Fibroblast of the conjunctiva (primary cell): ENCODE measurements at places on chromosomes 6 and 20.

DNA sequence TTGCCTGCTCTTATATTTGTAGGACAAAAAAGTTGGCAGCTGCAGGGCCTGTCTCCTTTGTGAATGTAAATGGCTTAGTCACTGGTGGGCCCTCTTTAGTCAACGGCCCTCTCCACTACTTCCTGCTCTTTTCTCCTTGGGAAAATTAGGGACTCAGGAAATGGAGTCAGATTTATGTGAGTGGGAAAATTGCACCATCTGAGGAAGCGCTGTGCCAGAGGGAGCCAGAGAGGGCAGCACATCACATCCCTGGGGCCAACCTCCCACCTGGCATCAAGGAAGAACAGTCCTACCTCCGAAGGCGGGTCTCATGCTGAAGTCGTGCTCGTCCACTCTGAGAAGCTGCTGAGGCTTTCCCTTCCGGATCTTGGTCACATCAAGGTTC lies 15.6 kb downstream of the GABRR2 start:
- no peak for DNase-seq

DNA sequence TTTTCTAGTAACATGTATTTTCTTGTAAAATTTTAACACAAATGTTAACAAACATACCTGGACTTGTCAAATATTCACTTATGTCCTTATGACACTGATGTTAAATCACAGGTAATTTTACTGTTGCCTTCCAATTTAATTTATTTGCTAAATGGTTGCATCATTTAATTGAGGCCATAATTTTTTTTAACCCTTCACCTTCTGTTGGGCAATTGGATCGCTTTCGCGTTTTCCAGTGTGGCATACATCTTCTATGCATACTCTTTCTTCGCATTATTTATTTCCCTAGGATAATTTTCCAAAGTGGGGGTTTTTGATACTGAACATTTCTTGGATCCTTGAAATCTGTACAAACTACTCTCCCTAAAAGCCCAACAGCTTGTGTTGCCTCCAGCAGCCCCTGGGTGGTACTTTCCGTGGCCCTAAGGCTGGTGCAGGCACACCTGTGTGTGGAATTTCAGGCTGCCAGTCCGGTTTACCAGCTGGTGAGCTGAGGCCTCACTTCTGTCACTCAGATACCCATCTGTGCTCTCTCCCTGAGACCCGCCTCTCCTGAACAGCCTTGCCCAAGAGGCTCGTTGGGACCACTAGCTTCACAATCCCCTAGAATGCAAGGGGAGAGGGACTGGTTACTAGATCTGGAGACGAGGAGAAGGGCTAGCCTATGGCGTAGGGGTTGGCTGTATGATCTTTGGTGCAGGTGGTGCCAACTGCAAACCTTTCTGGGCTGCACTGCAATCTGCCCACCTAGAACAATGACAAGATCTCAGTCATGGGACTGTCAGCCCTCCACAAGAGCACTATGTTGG lies 11.2 kb upstream of the C20orf144 start:
- no peak for DNase-seq

DNA sequence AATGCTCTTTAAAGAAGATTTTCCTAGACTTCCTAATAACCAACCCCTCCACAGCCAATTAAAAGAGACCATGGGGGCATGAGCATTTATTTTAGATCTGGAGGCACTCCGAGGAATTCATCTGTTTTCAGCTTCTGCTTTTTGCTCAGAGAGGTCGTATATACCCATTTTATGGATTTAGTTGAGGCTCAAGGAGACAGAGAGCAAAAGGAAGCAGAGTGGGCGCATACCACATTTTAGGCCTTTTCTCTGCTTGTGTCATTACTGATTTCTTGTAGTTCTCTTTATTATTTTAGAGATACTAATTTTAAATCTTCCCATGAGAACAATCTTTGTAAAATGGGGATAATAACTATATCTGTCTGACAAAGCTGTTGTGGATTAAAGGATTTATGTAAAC lies 129.6 kb upstream of the IFNGR1 start:
- no peak for DNase-seq

DNA sequence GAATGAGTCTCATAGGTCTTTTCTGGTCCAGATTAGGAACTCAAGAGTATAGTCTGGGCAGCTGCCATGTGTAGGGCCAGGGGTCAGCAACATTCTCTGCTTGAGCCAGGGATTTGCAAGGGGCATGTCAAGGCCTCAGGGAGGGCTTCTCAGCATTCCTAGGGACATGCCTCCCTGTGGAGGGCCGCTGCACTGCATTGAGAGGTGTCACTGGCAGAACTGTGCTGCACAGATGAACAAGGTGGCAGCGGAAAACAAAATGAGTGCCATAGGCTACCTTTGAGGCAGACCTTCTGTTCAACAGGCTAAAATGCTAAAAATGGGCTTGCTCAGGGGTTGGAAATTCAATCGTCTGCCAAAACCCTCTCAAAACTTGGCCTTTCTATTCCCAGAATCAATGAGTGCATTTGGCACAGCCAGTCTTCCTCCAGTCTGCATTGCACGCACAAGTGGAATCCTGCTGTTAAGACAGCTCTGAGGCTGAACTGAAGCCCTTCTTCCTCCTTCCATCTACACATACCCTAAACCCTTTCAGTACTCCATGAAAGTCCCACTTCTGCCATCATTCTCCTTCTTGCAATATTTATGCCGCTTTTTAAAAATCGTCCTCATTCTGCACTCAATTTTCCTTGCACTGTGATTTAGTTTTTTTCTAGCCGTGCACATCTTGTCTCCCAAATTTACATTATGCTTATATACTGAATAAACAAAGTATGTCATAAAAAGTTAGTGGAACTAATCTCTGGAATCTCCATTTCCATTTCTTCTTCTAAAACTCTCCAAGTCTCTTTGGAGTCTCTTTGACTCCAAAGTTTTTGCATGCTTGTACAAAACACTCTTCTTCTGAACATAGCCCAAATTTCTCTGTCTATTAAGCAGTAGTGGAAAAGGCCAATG lies 51.7 kb downstream of the SLC26A8 start:
- DNase-seq, result no peak

DNA sequence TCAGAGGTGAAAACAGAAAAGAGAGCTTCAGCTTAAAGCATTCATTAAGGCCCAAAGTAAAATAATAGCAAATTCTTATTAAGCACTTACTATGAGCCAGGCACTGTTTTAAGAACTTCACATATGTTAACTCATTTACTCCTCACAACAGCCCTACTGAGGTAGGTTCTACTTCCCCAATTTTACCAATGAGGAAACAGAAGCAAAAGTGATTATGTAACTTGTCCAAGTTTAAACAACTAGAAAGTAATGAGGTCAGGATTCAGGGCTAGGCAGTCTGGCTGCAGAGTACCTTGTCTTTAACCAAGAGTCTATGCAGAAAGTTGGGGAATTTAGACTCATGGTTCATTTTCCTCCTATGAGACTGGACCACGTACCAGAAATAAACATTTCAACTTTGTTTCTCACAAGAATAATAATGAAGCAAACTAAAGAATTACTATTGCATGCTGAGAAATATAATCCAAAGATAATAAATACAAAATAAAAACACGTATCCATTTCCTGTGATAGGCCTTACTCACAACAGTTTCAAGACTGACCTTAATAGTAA lies 3.8 kb downstream of the COL21A1 start:
- no peak for DNase-seq

DNA sequence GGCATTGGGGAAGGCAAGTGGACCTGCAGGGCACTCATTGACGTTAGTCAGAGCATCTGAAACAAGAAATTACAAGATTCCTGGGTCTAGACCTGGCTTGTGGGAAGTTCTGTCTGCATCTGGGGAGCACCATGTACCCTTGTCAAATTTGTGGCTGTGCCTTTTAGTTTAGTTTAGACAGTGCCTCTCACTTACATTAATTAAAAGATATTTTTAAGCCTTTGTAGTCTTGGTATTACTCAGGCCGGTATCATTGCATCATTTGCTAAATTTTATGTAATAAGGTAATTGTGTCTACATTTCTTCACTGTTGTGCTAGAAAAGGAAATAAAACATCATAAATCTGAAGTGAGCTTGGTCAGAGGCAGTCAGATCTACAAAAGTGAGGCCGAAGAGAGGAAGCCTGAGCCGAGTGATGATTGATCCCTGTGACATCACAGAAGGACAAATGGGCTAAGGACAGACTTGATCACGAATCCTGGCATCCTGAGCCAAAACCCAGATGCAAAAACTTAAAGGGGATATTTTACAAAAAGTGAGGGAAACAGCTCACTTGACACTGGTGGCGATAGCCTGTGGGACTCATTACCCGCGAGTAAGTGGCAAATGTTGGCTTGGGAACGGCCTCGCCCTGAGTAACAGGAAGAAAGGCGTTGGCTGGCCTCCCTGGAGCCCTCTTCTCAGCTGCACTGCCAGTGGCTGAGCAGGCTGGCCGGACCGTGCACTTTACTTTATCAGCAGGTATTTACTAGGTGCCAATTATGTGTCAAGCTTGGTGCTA lies 106.5 kb downstream of the TCP11 start:
- no peak for DNase-seq

- DNase-seq, result no peak
These were observed 76.5 kb downstream of the TULP4 start for GRCh38 chr6:158388727-158389126.

DNA sequence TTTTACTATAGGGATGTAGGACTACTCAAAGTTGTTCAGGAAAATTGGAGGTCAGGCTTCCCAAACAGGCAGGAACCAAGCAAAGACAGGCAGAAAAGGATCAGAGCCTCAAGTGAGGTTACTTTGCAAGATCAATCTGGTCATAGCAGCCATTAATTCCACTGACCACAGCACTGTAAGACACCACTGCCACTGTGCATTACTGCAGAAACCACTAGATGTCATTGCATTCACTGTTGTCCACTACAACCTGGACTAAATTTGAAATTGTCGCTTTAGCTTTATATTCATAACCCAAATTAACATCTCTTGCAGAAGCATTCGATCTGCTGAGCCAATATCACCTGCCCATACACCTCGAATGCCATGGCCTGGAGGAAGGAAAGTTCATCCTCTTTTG lies 126.9 kb upstream of the UFL1 start:
- no peak for DNase-seq

- no peak for DNase-seq
These were observed 86.6 kb upstream of the SAMD5 start for GRCh38 chr6:147421903-147422302.

- DNase-seq, result no peak
These were observed 5.5 kb downstream of the ANKEF1 start for GRCh38 chr20:10040070-10040975.

DNA sequence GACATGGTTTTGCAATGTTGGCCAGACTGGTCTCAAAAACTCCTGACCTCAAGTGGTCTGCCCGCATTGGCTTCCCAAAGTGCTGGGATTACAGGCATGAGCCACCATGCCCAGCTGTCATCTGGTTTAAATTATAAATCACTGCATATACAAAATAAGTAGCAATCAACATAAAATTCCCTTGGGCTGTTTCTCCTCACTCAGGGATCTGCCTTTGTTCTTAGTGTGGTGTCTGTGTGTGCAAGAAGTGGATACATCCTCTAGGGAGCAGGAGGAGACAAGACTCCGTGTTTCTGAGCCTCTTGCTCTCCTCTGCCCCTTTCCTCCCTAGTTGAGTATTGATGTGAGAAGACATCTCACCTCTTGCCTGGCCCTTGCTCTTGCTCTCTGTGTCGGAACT lies 65.2 kb upstream of the ADGRF4 start:
- DNase-seq, result no peak

- DNase-seq, result no peak
These were observed 61.4 kb downstream of the WDR27 start for GRCh38 chr6:169640351-169640852.

- DNase-seq, result no peak
These were observed 91.7 kb downstream of the NCR2 start for GRCh38 chr6:41426888-41427641.

DNA sequence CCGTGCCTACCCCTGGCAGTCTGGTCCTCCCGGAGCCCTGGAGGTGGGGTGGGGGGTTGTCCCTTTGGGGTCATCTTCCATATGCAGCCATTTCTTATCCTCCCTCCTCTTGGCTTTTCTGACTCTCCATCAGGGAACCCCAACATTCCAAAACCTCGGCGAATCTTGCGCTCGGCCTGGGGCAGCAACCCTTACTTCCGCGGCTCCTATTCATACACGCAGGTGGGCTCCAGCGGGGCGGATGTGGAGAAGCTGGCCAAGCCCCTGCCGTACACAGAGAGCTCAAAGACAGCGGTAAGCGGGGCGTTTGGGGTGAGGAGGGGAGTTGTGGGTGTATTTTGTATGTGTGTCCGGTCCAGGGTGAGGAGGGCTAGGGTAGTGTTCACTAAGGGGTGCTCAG lies 168.0 kb upstream of the RNF24 start:
- DNase-seq, result no peak

- no peak for DNase-seq
These were observed 71.2 kb upstream of the PTPN1 start for GRCh38 chr20:50438986-50439407.

DNA sequence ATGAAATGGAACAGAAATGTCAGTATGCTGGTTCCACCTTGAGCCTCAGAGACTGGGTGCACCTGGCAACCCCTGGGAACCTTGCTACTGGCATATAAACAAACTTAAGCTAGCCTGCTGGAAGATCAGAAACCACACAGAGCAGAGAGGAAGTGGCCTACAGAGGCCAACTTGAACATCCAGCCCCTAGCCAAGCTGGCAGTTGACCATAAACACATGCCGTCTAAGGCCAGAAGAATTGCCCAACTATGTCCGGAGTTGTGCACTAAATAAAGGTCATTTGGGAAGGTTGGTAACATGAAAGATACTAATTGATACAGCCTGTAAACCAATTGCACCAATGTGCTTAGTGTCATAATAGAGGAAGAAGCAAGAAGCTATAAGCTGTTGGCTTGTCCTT lies 266.6 kb upstream of the BTBD3 start:
- no peak for DNase-seq

DNA sequence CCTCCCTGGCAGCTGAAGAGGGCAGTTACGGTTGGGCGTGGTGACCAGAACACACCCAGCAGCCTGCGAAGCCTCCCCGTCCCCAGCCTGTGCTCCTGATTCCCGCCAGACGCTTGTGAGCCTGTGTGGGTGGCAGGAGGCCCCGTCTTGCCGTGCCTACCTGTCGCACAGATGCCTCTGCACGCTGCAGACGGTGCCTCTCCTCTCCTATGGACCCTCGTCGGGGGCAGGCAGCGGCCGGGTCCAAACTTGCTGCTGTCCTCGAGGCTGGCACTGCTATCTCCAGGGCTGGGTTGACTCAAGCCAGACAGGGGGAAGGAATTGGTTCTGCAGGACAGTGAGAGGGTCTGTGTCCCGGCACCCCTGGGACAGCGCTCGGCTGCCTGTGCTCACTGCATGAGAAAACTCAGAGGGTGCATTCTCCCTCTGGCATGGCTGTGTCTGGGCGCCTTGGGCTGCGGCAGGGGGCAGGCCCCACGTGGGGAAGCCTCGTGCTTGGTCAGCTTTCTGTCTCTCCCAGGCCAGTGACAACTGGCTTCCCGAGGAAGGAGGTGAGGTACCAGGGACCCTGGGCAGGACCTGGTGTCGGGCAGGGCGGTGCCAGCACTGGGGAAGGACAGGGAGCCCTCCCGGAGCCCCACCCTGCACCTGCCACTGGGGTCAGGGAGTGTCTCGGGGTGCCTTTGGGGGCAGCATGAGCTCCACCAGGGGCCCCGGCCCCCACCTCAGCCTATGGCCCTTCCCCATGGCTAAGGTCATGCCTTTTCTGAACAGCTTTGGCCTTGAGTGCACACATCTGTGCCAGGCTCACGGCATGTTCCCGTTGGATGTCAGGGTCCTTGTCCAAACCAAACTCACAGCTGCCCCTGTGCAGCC lies 127.5 kb downstream of the TAF4 start:
- no peak for DNase-seq

- DNase-seq, result no peak
These were observed 44.1 kb downstream of the KIAA0408 start for GRCh38 chr6:127415096-127415495.
